ENCODE measurements at places on chromosomes 2 and 18.

GRCh38 chr2:168490015-168490874, 34.2 kb downstream of the CERS6 start:
- no peak for DNase-seq

DNA sequence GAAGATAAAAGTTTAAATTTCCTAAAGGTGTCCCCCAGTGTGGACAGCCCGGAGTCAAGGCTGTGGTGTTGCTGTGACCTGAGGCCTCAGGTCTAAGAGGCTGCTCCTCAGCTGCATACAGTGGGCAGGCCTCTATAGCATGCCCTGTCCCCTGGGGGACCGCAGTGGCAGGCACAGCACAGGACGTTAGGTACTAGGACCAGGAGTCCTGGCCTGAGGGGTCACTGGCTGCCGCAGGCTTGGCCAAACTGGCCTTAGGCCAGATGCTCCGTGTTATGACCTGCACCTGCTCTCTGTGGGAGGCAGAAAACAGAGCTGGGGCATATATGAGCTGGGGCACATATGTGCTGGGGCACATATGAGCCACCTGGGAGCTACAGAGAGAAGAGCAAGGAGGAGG, 21.2 kb upstream of the MAL start:
- DNase-seq: no peak

DNA sequence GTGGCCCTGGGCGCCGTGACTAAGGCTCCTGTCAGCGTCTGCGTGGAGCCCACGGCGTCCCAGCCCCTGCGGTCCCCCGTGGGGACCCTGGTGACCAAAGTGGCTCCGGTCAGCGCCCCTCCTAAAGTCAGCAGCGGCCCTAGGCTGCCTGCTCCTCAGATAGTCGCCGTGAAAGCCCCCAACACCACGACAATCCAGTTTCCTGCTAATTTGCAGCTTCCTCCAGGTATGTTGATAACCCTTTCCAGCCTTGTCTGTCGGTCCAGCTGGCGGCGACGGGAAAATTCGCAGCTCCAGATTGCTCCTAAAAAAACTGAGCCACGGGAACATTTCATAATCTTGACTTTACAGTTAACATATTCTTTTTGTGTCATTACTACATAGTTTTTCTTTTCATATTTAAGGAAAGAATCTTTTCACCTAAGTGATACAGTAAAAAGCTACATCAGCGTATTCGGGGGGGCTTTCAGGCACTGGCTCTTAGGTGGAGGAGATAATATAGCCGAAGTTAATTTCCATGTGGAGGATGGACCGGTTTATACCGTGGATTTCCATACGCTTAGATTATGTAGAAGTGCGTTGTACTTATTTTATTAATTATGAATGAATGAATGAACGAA, 916 bp downstream of the TAF4B start:
- no peak for DNase-seq

DNA sequence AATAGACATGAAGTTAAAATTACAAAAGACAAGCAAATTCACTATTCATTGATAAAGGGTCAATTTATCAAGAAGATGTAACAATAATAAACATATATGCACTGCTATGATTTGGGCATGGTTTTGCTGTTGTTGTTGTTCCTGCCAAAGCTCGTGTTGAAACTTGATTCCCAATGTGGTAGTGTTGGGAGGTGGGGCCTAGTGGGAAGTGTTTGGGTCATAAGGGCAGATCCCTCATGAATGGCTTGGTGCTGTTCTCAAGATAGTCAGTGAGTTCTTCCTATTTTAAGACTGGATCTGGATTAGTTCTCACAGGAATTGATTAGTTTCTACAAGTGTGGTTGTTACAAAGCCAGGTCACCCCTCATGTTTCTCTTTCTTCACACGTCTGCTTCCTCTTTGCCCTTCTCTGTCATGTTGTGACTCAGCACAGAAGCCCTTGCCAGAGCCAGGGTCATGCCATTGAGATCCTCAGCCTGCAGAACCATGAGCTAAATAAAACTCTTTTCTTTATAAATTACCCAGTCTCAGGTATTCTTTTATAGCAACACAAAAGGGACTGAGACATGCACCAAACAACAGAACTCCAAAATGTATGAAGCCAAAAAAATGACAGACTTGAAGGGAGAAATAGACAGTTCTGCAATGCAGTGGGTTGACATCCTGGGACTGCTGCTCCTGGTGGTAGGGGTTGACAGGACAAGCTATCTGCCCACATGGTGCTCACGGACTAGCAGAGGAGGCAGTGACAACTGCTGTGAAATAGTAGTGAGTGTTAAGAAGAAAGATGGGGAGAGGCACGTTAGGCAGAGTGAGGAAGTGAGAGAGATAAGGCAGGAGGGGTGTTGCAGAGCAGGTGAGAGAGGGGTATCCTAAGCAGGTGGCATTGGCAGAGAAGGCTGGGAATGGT, 18.6 kb upstream of the SKA1 start:
- DNase-seq: no peak

DNA sequence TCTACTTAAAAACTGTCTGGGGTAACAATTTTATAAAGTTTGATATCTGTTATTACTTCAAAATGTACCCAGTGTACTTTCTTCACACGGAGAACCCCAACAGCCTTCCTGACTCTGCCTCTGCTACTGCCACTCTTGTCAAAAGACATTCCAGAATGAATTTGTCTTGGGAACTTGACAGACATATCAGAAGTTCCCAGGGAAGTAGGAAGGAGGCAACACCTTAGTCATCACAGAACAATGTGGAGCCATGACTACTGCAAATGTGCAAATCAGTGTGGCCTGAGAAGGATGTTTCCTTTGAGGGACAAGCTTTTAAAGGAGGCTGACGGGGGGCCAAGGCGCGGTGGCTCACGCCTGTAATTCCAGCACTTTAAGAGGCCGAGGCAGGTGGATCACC, 133.8 kb upstream of the RNF152 start:
- DNase-seq: no peak

DNA sequence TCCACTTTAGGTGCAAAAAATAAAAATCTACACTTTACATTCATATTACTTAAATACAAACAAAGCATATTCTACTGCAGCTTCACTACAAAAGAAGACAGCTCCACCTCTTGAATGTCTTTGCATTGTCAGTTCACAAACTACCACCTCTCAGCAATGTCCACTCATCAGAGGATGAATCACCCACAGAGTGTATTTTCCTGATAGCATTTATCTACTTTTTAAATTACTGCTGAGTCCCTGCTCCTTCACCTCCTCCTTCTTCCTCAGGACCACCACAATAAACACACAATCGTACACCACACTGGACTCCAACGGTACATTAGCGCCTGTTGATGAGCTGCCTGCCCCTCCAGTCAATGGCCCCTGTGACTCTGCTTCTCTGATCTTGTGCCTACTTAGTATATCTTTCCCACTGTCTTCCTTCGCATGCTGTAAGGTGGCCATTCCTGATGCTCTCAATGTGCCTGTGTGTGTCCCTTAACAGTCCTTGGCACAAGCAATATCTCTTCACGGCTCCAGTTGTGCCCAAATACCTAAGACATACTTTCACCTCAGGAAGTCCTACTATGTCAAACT, 120.9 kb downstream of the DHRS9 start:
- DNase-seq: no peak

DNA sequence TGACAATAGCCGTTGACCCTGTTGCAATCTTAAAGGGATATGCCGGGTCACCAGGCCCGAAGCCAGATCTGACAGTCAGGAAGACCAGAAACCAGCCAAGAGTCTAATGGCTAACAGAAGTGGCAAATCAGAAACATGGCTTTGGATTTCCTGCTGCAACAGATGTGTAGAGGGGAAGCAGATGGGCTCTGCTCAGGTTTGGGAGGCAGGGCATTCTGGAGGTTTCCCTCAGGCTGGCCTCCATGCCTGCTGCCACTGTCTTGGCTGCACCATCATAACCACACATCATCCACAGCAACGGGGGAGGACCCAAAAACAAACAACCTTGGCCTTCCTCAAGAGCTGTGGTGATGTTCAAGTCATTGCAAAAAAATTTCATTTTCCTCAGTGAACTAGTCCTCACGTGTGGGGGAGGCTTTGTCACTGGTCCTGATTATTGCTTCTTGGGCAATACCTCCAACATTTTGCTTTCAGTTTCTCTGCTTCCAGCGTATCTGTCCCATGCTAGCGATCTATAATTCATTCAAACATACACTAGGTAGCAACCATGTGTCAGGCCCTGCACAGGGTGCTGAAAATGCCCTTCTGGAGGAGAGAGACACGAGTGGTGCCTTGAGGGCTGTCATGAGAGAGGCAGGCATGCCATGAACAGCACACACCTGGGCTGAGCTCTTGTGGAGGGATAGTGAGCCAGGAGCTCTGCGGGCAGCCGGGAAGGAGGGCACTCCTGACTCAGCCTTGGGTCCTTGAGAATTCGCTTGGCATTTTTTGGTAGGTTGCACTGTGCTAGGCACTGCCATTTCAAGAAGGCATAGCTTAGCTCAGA, 48.2 kb upstream of the LGALSL start:
- no peak for DNase-seq

DNA sequence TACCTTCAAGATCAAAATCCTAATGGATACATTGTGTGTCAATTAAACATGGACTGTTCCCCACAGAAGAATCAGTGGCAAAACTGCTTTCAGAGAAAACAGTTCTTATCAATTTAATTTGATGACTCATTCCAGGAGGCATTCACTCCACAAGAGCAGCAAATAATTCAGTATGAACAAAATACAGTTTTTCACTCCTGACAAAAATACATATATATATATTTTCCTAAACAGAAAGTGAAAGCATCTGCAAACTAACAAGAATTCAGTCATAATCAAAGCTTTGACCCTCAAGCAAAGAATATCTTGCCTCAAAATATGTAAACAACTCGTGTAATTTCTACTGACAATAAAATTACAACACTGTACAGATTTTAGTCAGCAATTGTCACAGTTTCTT, 685.1 kb upstream of the SLC8A1 start:
- DNase-seq: no peak
